D721Med (cell line): ENCODE measurements at places on chromosomes 1 and 21.

DNA sequence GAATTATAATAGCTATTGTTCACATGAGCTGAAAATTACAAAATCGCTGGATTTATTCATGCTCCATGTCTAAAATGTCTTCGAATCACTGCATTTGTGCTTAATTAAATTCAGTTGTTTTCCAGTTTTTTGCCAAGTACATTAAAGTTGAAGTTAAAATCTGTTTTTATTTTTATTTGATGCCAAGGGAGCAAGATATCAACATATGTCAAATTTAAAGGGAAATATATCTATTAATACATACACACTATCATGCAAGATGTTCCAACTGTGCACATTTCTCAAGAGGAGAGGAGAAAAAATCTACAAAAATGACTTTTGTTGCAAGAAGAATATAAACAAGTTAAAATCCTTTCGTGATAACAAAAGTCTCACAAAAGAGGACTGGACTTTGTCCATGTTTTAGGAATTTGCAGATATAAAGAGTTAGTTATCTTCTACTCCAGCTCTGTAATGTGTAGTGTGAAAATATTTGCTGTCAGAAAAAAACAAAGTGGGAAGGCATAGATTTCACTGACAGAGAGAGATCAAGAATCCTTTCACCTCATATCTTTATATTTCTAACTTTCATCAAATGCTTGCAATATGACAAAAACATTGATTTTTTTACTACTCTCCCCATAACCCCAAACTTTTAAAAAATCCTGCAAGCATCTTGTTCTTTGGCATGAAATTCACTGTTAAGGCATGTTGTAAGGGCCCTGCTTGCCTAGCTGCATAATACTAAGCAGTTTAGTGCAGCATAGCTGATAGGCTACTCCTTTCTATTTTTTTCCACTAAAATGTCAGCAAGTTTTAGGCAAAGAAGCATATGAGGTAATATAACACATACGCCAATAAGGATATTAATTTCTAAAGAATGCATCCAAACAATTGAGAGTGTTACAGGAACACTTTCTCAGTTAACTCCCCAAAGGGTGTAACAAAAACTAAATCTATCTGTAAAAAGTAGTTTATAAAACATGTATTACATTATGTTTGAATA is 340.2 kb upstream of the ADAMTS5 start:
- DNase-seq: no peak

- no peak for DNase-seq
These were observed 174.4 kb downstream of the DSCAM start for GRCh38 chr21:40672602-40673001.

- no peak for DNase-seq
These were observed 49.3 kb downstream of the VWA5B1 start for GRCh38 chr1:20339811-20340457.

DNA sequence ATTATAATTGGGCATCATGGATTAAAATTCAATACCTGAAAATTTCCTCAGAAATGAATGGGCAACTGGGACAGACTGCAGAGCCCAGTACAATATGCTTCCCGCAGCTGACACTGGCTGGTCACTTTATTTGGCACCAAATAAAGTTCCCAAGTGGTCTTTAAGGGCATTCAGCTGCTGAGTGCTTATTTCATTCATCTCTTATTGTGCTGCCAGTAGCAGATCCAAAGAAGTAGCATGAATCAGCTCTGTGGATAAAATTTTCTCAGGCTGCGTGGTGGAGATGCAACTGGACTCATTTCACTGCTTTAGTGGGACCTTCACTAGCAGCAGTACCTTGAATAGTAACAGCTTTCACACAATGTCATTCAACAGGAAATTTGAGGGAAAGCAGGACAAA is 226.3 kb upstream of the ADGRL2 start:
- no peak for DNase-seq

- DNase-seq: no peak
These were observed 46.5 kb downstream of the FH start for GRCh38 chr1:241473026-241473425.
